ENCODE measurements at places on chromosomes 1 and 21. TPM values are rescaled to one million over a fixed set of nuclear protein-coding genes. Genes with fewer than 3 reads are reported as not detected.

DPT gene
- polyA plus RNA-seq = 0.32 TPM

FAM72D gene
- 3.2 TPM for polyA plus RNA-seq

TESK2 gene
- 1.3 TPM for polyA plus RNA-seq

DCDC2B gene
- polyA plus RNA-seq = not detected

CHRM3 gene
- 0.16 TPM for polyA plus RNA-seq

PTPN7 gene
- polyA plus RNA-seq = not detected

TMEM81 gene
- 1.8 TPM for polyA plus RNA-seq

TTC3 gene
- 35.7 TPM for polyA plus RNA-seq

LCE1A gene
- not detected for polyA plus RNA-seq

COL8A2 gene
- 2.6 TPM for polyA plus RNA-seq

MYOM3 gene
- polyA plus RNA-seq = 0.05 TPM

GPX7 gene
- polyA plus RNA-seq = 5.7 TPM

LRRC53 gene
- polyA plus RNA-seq = not detected

CFHR4 gene
- polyA plus RNA-seq = not detected

OR2W3 gene
- 0.13 TPM for polyA plus RNA-seq

LDLRAP1 gene
- polyA plus RNA-seq = 15.8 TPM

CLIC6 gene
- polyA plus RNA-seq = 0.03 TPM

HSPA6 gene
- polyA plus RNA-seq = 0.07 TPM

LCK gene
- polyA plus RNA-seq = not detected

MATN1 gene
- 0.23 TPM for polyA plus RNA-seq

F3 gene
- 1.8 TPM for polyA plus RNA-seq

PDC gene
- polyA plus RNA-seq = not detected

RBM34 gene
- polyA plus RNA-seq = 39.9 TPM

WNT9A gene
- polyA plus RNA-seq = 0.36 TPM

CRNN gene
- polyA plus RNA-seq = not detected

S100A2 gene
- 31.4 TPM for polyA plus RNA-seq

LYPD8 gene
- 1.5 TPM for polyA plus RNA-seq

E2F2 gene
- 0.43 TPM for polyA plus RNA-seq

LCE3E gene
- not detected for polyA plus RNA-seq

TCHHL1 gene
- polyA plus RNA-seq = not detected

RPAP2 gene
- polyA plus RNA-seq = 5.2 TPM

TUFT1 gene
- polyA plus RNA-seq = 27.9 TPM

LAMC2 gene
- 0.15 TPM for polyA plus RNA-seq

KCNE2 gene
- 0.05 TPM for polyA plus RNA-seq

CYP4B1 gene
- not detected for polyA plus RNA-seq

BMP8A gene
- polyA plus RNA-seq = 0.16 TPM

PYHIN1 gene
- polyA plus RNA-seq = not detected

HPCA gene
- not detected for polyA plus RNA-seq

FAM151A gene
- polyA plus RNA-seq = not detected

RAB7B gene
- 0.15 TPM for polyA plus RNA-seq

FALEC gene
- polyA plus RNA-seq = 0.72 TPM

FOXD2 gene
- not detected for polyA plus RNA-seq

GJA8 gene
- polyA plus RNA-seq = not detected

TNFSF18 gene
- polyA plus RNA-seq = 1.2 TPM

CSF3R gene
- polyA plus RNA-seq = not detected

VANGL2 gene
- polyA plus RNA-seq = 17.5 TPM

USH2A gene
- polyA plus RNA-seq = not detected

GUCA2B gene
- not detected for polyA plus RNA-seq

ST6GALNAC3 gene
- polyA plus RNA-seq = 12.1 TPM

BRDT gene
- not detected for polyA plus RNA-seq

ADAMTS5 gene
- 0.90 TPM for polyA plus RNA-seq

NBPF6 gene
- polyA plus RNA-seq = not detected
